ENCODE measurements at places on chromosomes 5 and 9. TPM values are rescaled to one million over a fixed set of nuclear protein-coding genes. Genes with fewer than 3 reads are reported as not detected.

GRCh38 chr5:74239261-74239660, 401.3 kb downstream of the ENC1 start:
- peaks cover 11% of the 10 kb centered on the region for H3K4me1 ChIP-seq
- H3K4me3 ChIP-seq = no peak overlapping the region
- H3K27ac ChIP-seq = no peak overlapping the region
- no peaks in the 10 kb centered on the region for H3K27me3 ChIP-seq
- H3K36me3 ChIP-seq = no peaks in the 10 kb centered on the region

DNA sequence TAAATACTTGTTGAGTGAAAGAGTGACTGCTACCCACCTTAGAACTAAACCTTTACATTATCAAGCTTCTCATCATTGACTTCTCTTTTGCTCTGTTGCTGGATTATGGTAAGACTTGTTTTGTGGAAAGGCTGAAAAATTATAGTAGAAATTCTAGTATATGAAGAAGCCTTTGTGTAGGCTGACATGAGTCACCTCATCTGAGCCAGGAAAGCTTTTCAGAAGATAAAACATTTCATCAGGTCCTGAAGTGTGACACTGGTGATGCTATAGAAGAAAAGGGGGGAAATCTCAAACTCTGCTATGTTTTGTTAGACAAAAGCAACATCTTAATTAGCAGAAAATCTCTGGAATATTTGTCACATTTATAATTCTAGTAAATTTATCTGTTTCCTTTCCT, 18.4 kb upstream of the SLC44A1 start:
- H3K4me3 ChIP-seq = no peak overlapping the region
- no peak overlapping the region for H3K27ac ChIP-seq
- no peak for DNase-seq

SGCD gene
- total RNA-seq = 98.7 TPM

GRCh38 chr5:40656766-40657165, 22.9 kb upstream of the PTGER4 start:
- no peak overlapping the region for H3K4me3 ChIP-seq
- peaks cover 3% of the 10 kb centered on the region for H3K4me1 ChIP-seq
- H3K27me3 ChIP-seq = no peaks in the 10 kb centered on the region
- no peaks in the 10 kb centered on the region for H3K36me3 ChIP-seq
- H3K27ac ChIP-seq = no peak overlapping the region

DNA sequence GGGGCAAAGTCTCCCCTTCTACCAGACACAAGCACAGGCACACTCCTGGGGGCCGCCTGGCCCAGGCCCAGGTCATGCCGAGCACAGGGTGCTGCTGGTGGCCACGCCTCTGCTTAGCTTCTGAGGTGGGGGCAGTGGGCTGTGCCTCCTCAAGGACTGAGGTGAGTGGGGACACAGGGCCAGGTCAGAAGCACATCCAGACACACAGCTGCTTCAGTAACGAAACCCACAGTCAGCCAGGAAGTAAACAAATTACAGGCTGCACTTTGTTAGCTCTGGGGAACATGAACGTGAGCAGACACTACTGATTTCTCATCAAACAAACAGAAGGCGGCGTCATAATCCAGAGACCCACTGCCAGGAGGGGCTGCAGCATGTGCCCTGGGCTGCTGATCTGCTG, 192.4 kb downstream of the HSPA4 start:
- H3K27ac ChIP-seq = no peak overlapping the region
- peaks cover 3% of the 10 kb centered on the region for H3K4me1 ChIP-seq
- DNase-seq = no peak
- H3K4me3 ChIP-seq = no peak overlapping the region
- H3K36me3 ChIP-seq = no peaks in the 10 kb centered on the region

GRCh38 chr9:17191082-17191481, 56.2 kb downstream of the CNTLN start:
- no peak for DNase-seq
- no peaks in the 10 kb centered on the region for H3K27me3 ChIP-seq
- H3K4me1 ChIP-seq = no peaks in the 10 kb centered on the region
- H3K36me3 ChIP-seq = no peaks in the 10 kb centered on the region

DNA sequence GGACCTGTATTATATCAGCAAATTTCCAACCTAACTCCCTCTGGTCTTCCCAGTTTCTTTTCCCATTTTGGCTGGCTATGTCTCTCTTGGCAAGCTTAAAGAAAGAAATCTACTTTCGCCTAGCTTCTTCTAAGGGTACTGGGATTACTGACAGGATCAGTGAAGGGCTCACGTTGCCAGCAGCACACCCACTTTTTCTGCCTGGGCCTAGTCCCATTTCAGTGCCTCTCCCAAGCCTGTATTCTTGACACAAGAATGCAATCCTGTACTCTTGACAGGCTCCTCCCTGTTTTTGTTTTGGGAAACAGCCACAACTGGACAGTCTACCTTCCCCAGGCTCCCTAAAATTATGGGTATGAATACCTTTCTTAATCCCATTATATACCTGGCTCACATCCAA, 170.5 kb downstream of the EPB41L4A start:
- H3K4me3 ChIP-seq = no peak overlapping the region
- H3K4me1 ChIP-seq = peaks cover 37% of the 10 kb centered on the region
- H3K27me3 ChIP-seq = no peaks in the 10 kb centered on the region

- no peaks in the 10 kb centered on the region for H3K27me3 ChIP-seq
- no peaks in the 10 kb centered on the region for H3K36me3 ChIP-seq
- no peaks in the 10 kb centered on the region for H3K4me1 ChIP-seq
- no peak overlapping the region for H3K4me3 ChIP-seq
- H3K27ac ChIP-seq = no peak overlapping the region
These were observed 820.5 kb downstream of the NR2F1-AS1 start for GRCh38 chr5:92760550-92760949.
